Mesothelial cell of epicardium (in vitro differentiated cells): ENCODE measurements at places on chromosomes 12 and 14.

GRCh38 chr14:88305528-88306322, 17.3 kb downstream of the KCNK10 start:
- DNase-seq, result no peak
- H3K4me1 ChIP-seq, result no peaks in the 10 kb centered on the region
- H3K27me3 ChIP-seq, result peaks cover 42% of the 10 kb centered on the region

DNA sequence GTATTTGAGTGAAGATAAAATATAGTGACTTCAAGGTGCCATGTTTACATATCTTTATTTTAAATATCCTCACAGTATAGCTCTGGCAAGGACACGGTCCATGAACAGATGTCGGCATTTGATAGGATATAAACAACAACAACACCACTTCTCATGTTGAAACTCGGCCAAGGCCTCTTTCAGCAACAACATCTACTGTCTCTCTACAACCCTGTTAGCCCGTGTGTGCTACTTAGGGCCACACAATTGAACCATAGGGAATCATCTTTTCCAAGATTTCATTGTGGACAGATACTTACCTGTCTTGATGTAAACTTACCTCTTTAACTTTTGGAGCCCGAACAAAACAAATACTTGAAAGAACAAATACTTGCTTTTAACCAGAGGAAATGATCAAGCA, 168.7 kb upstream of the SSTR1 start:
- no peak for DNase-seq
- H3K4me1 ChIP-seq, result peaks cover 5% of the 10 kb centered on the region

DNA sequence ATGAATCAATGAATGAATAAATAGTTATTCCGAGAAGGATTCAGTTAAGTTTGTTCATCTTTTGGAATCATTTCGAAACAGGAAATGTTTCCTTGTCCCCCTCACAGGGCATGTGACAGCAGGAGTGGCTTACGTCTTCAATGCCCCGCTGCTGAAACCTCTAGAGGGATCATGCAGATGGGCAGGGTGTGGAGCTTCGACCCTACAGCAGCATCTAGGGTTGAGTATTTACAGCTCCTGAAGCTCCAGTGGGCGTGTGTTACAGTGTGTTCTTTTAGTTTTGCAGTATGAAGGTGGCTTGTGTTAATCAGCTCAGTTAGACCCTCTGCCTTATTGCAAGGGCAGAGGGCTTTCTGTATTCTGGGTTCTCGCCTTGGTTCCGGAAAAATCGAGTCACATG, 2.6 kb downstream of the NAV3 start:
- peaks cover 1% of the 10 kb centered on the region for H3K27me3 ChIP-seq
- H3K36me3 ChIP-seq, result no peaks in the 10 kb centered on the region
- peak overlapping the region; percentile 60 for H3K4me3 ChIP-seq
- H3K27ac ChIP-seq, result no peak overlapping the region
- no peak for DNase-seq

- DNase-seq, result no peak
- H3K27me3 ChIP-seq, result no peaks in the 10 kb centered on the region
- H3K4me3 ChIP-seq, result no peak overlapping the region
- H3K27ac ChIP-seq, result no peak overlapping the region
Observed at GRCh38 chr12:56574210-56574609, 52.6 kb downstream of the RBMS2 start.

DNA sequence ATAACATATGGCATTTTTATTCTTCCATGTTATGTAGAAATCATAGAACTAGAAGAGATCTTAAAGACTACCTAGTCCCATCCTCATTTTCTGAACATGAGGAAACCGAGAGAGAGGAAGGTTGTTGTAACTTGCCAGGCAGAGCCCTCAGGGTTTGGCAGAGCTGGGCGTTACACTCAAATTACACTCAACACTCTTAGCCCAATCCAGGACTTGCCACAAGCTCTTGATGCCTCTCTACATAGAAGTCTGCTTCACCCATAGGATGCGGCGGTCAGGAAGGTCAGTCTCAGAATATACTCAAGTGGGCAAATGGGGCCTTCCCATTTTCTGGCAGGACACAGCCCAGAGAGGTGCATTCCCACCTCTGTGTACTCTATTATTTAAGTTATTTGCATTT, 208.1 kb downstream of the ZFP36L1 start:
- DNase-seq, result no peak
- peaks cover 11% of the 10 kb centered on the region for H3K36me3 ChIP-seq
- peaks cover 58% of the 10 kb centered on the region for H3K4me1 ChIP-seq
- no peak overlapping the region for H3K4me3 ChIP-seq
- H3K27me3 ChIP-seq, result no peaks in the 10 kb centered on the region
- H3K27ac ChIP-seq, result peak overlapping the region; percentile 97

- peaks cover 17% of the 10 kb centered on the region for H3K27me3 ChIP-seq
- H3K4me1 ChIP-seq, result peaks cover 2% of the 10 kb centered on the region
- H3K4me3 ChIP-seq, result no peak overlapping the region
Observed at GRCh38 chr14:69582829-69583228, 8.2 kb upstream of the CCDC177 start.

DNA sequence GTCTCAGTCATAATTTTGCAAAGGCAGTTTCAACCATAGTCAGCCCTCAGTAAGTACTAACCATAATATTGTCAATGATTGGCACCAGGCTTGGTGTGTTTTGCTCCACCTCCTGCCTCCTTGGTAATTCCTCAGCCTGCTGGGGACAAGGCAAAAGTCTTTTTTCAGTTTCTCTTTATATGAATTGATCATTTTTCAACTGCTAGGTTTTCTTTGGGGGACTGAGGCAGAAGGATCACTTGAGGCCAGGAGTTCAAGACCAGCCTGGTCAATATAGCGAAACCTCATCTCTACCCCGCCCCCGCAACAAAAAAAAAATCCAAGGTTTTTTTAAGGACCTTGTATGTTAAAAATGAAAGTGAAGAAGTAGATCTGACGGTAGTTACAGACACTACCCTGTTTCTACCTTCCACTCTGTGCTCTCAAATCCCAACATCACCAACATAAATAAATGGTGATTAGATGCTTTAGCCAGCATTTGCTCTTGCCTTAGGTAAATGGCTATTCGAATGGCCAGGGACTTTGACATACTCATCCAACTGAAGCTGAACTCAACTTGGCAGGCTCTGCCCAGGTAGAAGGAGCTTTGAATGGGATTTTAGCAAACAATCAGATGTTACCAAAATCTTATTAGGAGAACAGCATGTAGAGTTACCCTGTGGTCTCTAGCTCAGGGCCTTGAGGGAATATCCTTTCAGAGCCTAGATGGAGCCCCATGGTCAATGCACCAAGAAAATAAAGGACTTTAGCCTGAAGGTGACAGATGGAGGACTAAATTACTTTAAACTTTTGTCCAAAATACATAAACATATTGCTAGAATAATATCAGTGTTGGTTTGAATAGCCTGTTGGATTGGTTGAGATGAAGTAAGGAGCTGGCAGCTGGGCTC, 126.9 kb upstream of the AMIGO2 start:
- DNase-seq, result no peak
- no peak overlapping the region for H3K4me3 ChIP-seq
- no peaks in the 10 kb centered on the region for H3K27me3 ChIP-seq
- no peak overlapping the region for H3K27ac ChIP-seq

GRCh38 chr14:24606297-24606696, 3.2 kb downstream of the GZMH start:
- no peaks in the 10 kb centered on the region for H3K36me3 ChIP-seq
- H3K4me1 ChIP-seq, result no peaks in the 10 kb centered on the region
- no peak overlapping the region for H3K4me3 ChIP-seq
- H3K27me3 ChIP-seq, result no peaks in the 10 kb centered on the region

DNA sequence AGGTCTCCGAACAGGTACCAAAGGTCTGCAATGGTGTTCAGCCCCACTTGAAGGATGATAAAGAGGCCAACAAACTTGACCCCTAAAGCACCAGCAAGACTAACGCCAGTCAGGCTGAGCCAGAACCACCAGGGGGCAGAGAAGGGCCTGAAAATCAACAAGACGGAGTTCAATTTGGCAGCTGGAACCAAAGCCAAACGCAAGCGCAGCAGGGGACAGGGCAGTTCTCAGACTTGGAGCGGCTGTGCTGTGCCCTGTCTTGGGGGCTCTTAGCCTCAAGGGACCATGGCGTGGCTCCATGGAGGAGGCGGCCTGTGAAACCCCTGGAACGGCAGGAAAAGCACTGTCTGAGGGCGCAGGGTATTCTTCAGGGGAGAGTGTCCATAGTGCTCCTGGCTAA, 19.6 kb downstream of the POMT2 start:
- peak; percentile 68 for DNase-seq
- H3K36me3 ChIP-seq, result peaks cover 26% of the 10 kb centered on the region

DNA sequence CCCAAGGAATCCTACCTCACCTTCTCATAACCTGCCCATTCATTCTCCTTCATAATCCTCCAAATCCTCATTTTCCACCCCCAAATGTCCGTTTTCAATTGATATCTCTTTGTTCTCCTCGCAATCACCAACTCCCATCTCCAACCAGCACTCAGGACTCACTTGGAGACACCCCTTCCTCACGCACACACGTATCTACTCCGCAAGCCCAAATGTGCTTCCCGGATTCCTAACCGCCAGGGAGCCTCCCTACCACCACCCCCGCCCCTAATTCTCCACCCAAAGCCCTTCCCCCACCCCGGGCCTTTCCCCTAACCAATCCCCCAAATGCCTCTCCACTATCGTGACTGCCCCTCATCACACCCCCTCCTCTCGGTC, 304 bp downstream of the KCTD10 start:
- no peaks in the 10 kb centered on the region for H3K27me3 ChIP-seq
- peak overlapping the region; percentile 88 for H3K4me3 ChIP-seq
- peaks cover 29% of the 10 kb centered on the region for H3K4me1 ChIP-seq

DNA sequence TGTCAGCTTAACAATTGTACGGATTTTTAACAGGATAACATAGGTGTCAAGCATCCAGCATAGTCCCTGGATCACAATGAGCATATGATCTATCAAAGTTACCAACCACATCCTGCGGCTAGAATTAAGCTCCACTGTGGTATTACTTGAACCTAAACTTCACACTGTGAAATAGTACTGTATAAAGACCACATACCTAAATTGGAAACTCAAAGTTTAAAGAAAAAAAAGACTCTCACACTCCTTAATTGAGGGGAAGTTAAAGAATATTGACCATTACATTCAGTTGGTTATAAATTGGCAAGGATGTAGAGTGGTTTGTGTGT, 133.0 kb upstream of the PZP start:
- H3K36me3 ChIP-seq, result peaks cover 4% of the 10 kb centered on the region
- H3K4me1 ChIP-seq, result peaks cover 12% of the 10 kb centered on the region
- H3K27me3 ChIP-seq, result no peaks in the 10 kb centered on the region

DNA sequence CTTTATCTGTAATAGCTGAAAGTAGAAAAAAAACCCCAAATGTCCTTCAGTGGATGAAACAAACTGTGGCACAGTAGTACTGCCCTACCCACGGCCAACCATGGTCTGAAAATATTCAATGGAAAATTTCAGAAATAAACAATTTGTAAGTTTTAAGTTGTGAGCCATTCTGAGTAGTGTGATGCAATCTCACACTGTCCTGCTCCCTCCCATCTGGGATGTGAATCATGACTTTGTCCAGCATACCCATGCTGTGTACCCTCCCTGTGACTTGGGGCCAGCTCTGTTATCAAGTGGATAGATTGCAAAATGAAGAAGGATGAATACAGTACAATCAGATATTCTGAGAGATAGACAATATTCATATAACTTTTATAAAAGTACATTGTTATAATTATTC, 106.2 kb downstream of the SMOC1 start:
- H3K27ac ChIP-seq, result no peak overlapping the region
- H3K36me3 ChIP-seq, result no peaks in the 10 kb centered on the region
- no peak overlapping the region for H3K4me3 ChIP-seq
- peaks cover 33% of the 10 kb centered on the region for H3K27me3 ChIP-seq

DNA sequence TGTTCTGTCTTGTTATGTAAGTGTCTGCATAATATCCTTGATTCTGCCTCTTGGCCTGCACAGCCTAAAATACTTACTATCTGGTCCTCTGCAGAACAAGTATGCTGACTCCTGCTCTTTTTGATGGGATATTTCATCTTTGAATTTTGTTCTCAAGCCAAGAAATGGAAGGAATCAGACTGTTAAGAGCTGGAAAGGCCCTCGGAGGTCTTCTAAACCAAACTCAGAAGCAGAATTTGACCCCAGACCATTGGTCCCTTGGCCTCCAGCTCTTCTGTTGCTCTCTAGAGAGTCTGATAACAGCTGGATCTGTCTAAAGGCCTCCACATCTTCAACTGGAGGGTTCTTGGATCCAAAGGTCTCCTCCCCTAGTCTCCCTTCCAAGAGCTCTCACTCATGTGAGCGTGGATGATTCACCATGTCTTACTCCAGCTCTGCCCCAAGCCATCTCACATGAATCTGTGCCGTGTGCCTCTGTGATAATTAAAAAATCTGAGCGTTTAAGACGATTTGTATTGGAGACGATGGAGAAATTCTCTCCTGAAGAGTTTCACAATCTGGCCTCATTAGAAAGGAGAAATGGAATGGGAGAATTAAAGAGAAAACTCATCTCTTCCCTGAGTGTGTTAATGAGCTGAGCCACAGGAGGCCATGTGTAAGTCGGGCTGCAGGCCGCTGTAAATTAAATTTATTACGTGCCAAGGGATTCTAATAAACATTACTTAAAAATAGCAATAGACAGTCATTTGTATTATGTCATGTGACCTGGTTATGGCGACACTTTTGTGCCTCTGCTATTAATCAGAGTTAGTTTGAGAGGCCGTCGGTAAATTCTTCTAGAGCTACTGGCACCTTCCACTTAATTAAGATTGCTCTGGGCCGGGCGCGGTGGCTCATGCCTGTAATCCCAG, 15.4 kb upstream of the PRIMA1 start:
- DNase-seq, result no peak
- no peaks in the 10 kb centered on the region for H3K36me3 ChIP-seq
- no peaks in the 10 kb centered on the region for H3K4me1 ChIP-seq
- no peak overlapping the region for H3K4me3 ChIP-seq

DNA sequence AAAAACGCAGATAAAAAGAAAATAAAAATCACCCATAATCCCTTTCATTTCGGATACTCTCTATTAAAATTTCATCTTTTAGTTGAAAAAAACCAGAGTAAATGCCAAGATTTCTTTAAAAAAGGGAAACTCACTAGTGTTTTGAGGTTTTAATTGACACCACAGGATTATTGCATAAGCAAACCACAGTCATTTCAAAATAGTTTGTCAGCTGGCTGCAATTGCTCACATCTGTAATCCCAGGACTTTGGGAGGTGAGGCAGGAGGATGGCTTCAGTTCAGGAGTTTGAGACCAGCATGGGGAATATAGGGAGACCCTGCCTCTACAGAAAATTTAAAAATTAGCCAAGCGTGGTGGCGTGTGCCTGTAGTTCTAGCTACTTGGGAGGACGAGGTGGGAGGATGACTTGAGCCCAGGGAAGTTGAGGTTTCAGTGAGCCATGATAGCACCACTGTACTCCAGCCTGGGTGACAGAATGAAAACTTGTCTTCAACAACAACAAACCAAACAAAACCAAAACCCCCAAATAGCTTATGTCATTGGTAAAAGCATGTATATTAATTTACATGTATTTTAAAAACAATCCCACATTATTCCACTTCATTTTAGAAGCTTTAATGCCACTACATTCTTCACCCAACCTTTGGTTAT, 48.8 kb downstream of the SYNE2 start:
- H3K27ac ChIP-seq, result no peak overlapping the region
- H3K27me3 ChIP-seq, result no peaks in the 10 kb centered on the region
- DNase-seq, result no peak
